SHP77 (cell line): ENCODE measurements at places on chromosomes 3 and 15.

GRCh38 chr3:50078622-50079021 is 10.1 kb upstream of the RBM5 start:
- DNase-seq: no peak

DNA sequence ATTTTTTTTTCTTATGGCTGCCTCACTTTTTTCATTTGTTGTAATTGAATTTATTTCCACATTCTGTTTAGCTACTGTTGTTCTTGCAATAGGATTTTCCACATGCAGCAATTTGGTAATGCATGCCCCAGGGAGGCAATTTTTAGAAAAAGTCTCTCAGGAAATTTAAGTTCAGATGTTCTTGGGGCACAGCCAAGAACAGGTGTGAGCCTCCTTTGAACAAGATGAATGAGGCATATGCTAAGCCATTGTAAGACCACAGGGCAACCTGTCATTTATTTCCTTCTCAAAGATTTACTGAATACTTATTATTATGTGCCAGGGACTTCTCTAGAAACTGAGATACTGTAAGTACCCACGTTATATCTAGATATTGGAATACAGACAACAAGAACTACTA is 549.5 kb downstream of the DIPK2A start:
- no peak for DNase-seq

- no peak for DNase-seq
Measured at GRCh38 chr3:195583831-195584542, at the start of gene APOD. Gene APOD, minus strand, starts transcription at chr3:195583940. Its CDS starts 4,479 bp downstream, at chr3:195579461.

DNA sequence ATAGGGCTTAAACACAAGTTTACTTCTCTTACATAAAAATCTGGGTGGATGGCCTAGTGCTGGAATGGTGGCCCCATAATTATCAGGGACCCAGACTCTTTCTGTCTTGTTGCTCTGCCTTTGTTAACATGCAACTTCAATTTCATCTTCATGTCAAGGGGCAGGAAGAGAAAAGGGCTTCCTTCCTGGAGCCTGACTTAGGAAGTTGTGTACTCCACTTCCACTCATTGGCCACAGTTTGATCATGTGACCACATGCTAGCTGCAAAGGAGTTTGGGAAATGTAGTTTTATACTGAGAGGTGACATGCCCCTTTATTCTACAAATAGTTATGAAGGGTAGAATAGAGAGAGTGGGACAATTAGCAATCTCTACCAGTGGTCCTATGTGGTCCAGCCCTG is 39.3 kb downstream of the RHCG start:
- peak; percentile 16 for DNase-seq

- DNase-seq: no peak
Measured at GRCh38 chr15:66126456-66126855, 127.1 kb downstream of the MEGF11 start.

DNA sequence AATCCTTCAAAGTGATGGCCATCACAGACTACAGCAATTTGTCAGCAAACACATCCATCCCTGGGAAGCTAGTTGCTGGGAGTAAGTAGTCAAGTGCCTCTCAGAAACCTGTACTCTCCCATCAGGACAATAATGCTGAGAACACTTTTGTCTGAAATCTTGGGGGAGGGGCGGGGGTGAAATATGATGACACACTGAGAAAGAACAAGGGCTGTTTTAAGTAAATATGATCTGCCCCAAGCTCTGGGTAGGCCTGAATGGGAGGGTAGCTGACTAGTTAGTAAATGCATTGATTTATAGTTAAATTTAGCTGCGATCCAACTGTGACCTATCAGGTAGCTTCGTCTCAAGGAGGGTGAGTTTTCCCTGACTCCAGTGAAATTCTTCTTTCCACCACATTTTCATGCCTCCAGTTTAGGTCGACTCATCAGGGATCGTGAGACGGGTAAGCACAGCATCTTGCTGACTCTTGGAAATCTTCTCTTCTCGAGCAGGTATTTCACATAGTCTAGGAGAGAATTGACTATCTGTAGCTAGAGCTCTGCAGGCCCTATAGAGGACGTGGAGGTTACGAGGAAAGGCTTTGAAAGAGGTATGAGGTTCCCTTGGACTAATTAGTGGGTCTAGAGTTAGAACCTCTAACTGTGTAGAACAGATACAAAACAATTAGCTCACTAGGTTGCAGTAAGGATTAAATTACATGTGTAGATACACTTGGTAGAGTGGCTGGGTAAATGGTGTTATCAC is 213.4 kb upstream of the SLC2A2 start:
- DNase-seq: no peak

- DNase-seq: peak; percentile 71
Measured at GRCh38 chr3:159804726-159805410, 183.8 kb upstream of the IL12A start.
